ENCODE measurements at places on chromosomes 3 and 15.

GRCh38 chr3:175670557-175670956 is 811.4 kb downstream of the NAALADL2 start:
- DNase-seq: no peak

DNA sequence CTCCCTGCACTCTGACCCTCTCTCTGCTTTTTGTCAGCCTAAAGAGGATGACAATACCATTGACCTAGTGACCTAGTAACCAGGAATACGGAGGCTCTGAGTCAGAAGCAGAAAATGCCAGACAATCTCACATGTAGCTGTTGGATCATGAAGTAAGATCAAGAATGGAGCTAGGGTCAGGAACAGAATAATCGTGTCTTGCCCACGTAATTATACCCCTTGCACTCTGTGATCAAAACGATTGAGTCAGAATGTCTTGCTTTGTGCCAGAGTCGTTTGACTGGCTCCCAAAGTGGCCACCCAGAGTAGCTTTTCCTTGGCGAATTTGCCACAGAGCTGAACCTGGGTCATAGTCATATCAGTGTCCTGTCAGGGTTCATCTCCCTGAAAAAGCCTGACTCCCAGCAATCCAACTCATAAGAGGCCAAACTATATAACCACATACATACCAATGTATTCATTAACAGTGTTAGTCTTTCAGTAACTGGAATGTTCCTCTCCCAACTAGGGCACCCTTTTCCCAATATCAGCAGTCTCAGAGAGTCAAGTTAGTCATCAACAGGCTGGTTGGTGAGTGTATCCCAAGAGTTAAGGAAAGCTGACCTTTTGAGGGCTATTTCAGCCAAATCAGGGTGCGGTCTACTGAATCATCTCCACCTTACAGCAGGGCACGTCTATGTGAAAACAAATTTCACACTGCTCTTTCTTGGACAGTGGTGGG is 5.0 kb upstream of the CDV3 start:
- DNase-seq: no peak

- no peak for DNase-seq
These were observed 4.4 kb upstream of the ATOSA start for GRCh38 chr15:52683580-52683979.

GRCh38 chr3:129952556-129953355 is 21.8 kb upstream of the TRH start:
- no peak for DNase-seq

DNA sequence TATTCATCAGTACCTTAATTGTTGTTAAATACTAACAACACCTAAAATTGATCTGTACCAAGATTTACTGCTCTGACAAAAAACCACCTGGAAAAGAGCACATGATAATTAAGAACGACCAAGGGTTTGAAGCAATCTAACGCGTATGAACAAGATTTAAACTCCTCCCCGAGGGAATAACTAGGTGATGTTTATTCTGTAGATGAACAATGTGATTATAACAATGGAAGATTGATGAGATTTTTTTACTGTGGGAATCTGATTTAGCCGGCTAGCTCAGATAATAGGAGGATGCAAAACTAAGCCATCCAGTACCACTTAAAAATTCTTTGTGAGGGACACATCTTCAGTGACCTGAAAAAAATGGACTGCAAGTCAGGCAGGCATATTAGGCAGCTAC is 222.1 kb downstream of the FHIT start:
- no peak for DNase-seq

DNA sequence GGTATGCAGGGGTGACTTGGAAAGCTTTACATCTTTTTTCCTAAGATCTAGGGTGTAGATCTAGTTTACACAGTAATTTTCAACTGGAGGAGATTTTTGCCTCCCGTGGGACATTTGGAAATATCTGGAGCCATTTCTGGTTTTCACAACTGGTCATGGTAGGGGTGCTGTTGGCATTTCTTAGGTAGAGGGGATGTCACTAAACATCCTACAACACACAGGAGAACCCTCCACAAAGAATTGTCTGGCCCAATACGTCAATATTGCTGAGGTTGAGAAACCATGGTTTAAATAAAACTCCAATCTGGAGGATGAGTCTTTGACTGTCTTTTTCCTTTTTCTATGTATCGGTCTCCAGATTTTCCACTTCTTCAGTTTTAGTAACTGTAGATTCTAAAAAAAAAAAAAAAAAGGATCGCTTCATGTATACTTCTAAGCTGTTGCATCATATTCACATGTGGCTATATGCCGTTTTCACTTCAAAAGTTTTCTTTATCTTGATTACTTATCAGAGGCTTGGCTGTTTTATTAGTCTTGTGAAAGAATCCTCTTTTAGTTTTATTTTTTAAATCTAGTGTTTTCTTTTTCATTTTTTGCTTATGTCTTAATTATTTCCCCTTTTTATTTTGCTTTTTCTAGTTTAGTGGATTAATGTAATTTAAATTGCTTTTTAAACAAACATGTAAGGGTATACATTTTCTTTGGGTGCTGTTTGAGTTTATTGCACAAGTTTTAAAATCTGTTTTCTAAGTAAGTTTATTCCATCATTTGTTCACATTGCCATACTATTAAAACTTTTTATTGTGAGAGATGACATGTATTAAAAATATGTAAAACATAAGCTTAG is 21.2 kb downstream of the UBE2Q2 start:
- no peak for DNase-seq

DNA sequence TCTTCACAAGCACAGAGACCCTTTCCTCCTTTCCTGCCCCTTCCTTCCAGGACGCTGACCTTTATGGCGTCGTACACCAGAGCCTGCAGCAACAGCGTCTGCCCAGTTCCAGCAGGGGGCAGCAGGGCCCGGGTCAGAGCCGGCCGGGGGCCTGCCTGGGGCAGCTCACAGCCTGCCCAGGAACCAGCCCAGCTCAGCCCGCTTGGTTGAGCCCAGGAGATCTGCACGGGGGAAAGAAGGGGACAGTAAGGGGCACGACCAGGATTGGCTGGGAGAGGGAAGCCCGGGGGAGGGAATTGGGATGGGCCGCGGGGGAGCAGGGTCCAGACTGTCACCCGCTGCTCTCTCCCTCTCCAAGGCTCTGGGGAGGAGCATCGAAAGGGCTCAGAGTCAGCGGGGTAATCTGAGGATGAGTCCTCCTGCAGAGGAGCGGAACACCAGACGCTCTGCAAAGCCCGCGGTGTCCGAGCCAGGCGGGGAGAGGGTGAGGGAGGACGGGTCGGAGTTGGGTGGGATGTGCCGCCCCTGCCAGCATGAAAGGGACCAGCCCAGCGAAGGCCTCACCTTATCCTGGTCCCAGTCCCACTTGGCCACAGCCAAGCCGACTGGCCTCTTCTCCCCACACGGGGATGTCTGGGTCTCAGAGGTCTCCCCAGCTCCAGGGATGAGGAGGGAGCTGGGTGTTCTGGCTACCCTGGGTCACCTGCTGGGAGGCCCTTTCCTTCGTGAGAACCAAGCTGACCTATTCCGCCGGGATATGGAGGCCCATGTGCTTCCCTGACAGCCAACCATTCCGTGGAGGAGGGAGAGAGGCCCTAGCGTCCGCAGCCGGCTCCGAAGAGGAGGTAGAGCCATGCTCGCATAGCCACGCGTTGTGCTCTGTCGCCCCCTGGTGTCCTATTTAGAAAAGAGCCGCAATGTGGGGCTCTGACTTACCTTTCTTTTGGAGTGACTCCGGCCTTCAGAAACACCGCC is 7.4 kb upstream of the IGDCC3 start:
- DNase-seq: peak; percentile 47

GRCh38 chr15:77032052-77032646 is 37.2 kb downstream of the PSTPIP1 start:
- DNase-seq: no peak

GRCh38 chr15:92366381-92366780 is 27.3 kb upstream of the ST8SIA2 start:
- DNase-seq: no peak

DNA sequence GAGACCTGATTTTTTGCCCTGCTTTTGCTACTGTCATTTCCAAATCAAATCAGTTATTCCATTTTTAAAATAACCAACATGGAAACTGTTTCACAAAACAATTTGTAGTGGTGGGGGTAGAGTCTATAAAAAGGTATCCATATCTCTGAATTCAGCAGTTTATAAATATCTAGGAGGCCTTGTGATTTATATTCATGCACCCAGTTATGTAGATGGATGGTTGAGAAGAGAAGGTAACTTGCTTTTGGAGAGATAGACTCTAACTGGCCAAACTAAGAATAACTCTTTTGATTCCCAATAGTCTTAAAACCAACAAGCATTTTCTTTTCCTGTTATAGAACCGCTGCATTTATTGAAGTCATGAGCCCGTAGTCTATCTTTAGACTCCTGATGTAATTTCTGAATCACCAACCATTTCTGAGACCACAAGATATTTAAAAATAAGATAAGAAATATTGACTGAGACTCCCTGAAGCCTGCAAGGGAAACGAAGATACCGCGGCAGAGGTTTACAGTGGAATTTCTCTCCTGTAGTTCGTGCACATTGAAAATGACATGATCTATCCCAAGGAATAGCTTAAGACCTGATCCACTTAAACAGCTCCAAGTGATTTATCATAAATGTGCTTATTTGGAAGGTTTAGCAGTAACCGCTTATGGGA is 68.5 kb downstream of the SAMMSON start:
- no peak for DNase-seq

DNA sequence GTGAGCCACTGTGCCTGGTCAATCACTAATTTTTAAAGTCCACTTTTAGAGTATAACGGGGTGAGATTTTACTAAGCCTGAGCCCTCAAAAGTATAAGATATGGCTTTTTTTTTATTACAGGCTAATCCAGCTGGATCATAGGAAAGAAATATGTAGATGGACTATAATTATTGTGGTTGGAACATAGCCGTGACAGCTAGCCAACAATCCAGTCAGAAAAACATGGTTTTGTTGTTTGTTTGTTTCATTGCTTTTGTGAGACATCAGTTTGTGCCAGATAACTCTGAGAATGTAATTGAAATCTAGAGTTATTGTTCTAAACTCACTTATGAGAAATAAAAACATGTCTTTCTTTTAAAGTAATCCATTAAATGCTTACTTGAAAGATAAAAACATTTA is 37.3 kb upstream of the ATOSA start:
- DNase-seq: no peak

DNA sequence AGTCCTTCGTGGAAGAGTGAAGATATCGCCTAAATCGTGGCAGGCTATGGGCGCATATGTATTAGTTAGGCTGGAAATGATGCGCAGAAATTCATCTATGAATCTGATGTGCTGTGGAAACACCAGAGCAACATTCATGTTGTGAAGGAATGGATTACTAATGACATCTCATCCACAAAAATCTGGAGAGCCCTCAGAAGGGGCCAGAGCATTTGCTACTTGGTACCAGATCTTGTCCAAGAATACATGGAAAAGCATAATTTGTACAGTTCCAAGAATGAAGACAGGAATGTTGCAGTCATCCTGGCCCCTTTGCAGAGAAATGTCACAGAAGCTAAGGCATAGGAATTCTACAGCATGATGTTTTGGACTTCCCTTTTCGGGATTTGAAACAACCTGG is 38.4 kb upstream of the FOXB1 start:
- DNase-seq: no peak

DNA sequence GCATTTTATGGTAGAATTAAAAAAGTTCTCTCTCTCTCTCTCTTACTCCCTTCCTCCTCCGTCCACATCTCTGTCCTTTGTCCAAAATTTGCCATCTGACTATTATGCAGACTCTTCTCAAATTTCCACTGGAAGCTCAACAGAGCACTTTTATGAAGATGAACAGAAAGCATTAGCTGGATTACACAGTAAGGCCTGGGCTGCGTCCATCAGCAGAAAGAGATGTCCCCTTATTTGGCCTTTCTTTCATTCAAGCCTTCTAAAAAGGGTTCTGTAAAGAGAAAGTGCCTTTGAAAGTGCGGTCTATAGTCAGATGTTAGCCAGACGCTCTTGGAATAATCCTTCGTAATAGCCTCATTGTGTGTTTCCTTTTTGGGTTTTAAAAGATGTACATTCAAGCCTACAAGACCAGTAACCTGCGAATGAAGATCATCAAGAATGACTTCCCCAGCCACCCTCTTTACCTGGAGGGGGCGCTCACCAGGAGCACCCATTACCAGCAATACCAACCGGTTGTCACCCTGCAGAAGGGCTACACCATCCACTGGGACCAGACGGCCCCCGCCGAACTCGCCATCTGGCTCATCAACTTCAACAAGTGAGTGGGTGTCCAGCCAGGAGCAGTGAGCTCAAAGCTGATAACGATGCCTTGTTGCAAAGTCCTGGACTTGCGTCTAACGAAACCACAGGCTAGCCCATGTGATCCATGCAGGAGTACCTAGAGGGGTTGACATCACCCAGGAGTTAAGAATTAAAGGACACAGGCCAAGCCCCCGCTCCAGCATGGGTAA is 53.1 kb downstream of the MESD start:
- DNase-seq: no peak

- DNase-seq: no peak
These were observed 348.6 kb upstream of the GRM7 start for GRCh38 chr3:6512172-6512800.

DNA sequence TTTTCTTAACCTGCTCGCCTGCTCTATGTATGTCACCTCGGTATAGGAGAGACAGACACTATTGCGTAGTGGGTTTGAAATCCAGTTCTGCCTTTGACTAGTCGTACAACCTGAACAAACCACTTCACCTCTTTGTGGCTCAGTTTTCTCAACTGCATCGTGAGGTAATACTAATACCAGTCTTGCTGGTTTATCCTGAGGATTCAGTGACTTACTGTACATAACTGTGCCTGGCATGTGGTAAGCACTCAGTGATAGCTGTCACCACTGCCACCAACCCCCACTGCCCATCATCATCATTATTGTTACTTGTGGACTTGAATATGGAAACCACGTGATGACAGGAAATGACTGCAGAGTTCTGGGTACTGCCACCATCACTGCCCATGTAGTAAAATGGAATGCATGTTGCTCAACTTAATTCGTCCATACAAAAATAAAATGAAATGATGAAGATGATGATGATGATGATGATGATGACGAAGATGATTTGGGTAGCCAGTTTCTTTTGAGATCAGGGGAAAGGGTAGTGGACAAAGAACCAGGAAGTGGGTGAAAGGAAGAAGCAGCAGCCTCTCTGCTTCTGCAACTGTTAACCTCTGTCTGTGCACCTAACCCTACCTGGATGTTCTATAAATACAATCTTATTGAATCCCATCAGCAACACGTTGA is 228.1 kb downstream of the FEZF2 start:
- no peak for DNase-seq

DNA sequence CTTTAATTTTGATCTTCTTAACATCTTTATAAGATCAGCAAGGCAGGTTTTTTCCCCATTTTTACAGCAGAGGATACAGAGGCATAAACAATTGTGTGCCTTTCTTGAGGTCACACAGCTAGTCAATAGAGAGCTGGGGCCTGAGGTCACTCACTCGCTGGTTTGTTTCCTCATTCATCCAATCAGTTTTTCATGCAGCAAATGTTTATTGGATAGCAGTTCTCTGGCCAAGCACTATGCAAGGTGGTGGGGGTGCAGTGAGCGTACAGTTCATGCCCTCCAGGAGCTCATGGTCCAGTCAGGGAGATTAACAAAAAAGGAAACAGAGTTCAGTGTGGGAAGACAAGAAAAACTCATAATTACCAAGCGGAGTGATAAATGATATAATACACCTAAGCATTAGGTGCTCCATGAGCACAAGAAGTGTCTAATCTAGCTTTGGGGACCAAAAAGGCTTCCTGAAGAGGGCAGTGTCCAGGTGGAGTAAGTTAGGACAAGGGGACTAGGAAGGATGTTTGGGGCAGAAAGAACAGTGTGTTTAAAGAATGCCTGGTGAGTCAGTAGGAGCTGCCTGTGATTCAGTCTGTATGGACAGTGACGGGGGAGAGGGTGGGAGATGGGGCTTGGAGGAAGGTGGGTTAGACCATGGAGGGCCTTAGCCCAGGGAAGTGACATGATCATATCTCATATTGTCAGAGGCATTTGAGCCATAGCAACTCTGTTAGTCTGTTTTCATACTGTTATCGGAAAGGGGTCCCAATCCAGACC is 29.3 kb downstream of the MAP2K5 start:
- no peak for DNase-seq
